ENCODE measurements at places on chromosomes 5 and 9. TPM values are rescaled to one million over a fixed set of nuclear protein-coding genes. Genes with fewer than 3 reads are reported as not detected.

DNA sequence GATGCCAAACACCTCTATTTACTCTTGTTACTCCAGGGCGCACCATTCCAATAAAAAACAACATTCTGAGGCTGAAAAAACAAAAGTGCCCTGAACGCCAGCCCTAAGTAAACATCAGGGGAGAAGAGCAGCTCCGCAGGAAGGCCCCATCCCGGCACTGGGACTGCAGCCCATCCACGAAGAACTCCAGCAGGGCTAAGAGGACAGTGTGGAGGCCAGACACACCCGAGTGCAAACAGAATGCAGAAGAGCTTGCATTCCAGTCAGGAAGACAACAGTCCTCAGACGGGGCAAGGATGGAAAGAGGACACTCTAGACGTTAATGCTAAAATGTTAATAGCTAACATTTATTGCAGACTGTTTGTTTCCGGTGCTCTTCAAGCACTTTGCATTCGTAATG is 33.0 kb downstream of the FAM240B start:
- DNase-seq = no peak

Gene ZDHHC11
- 5.0 TPM for total RNA-seq

DNA sequence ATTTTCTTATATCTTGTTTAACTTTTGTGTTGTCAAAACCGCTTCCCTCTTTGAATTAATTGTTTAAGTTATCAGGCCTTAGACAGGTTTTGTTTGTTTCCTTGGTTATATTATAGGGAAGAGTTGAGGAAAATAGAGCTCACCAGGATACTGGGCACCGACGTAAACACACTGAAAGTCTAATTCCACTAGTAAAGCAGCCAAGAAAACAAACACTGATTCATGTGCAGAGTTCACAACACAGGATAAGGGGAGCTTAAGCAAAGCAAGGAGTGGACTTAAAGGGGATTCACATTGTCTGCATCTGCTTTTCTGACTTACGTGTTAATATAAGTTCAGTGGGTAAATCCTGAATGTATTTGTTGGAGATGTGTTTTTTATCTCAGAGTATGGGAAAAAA is 139.0 kb upstream of the CDH6 start:
- no peak for DNase-seq

DNA sequence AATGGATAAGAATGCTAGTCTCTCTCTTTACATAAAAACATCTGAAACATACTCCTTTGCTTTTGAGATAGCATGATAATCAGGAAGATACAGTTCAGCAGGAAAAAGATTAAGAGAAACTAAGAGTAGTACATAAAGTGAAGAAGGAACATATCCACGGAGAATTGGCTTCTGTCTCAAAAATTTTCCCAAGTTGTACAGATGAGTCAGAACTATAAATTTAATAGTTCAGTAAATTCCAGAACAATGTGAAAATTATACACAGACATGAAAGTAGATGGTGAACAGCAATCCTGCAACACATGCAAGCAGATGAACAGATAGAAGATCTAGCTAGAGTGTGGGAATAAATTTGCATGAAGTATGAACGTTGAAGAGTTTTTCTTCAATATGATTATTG is 691.4 kb upstream of the RIOK2 start:
- DNase-seq = no peak

DNA sequence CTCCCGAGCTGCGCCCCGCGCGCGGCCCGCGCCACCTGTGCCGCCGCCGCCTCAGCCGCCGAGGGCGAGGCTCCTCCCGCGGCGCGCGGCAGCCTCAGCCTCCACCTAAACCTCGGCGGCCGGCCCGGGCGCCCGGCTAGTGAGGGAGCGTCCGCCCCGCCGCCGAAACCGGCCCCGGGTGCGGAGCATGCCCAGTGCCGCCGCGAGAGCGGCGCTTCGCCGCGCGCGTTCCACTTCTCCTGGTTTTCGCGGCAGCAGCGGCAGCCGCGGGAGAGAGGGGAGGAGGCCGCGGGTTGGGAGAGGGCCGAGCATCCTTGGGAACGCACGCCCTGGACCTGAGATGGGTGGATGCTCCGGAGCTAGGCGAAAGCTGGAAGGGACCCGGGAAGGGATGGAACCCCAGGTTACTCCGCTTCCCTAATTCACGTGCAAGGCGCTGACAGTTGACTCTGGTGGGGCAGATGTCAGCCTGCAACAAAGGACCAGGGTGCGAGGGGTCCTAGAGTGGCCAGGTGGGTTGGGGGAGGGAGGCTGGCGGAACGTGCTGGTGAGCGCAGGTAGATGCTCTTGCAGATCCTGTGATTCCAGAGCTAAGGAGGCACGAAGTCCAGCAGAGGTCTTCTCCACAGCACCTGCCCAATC is at the start of gene CTNND2:
CTNND2 (minus strand) TSS at position 182 of the 642 bp plus-strand sequence. CDS start 593 bp downstream, outside the sequence.
- no peak for DNase-seq

GRCh38 chr9:80086822-80087345 is 515.1 kb downstream of the TLE4 start:
- DNase-seq = no peak

Gene IRGM
- total RNA-seq = 0.19 TPM

GRCh38 chr5:14414007-14414406 is 167.6 kb upstream of the OTULINL start:
- no peak for DNase-seq

Gene TNFSF15
- total RNA-seq = 0.66 TPM

GRCh38 chr5:88765798-88766197 is 117.2 kb downstream of the MEF2C start:
- DNase-seq = no peak

Gene KCNIP1
- total RNA-seq = not detected

Gene PLPP7
- total RNA-seq = 0.11 TPM

DNA sequence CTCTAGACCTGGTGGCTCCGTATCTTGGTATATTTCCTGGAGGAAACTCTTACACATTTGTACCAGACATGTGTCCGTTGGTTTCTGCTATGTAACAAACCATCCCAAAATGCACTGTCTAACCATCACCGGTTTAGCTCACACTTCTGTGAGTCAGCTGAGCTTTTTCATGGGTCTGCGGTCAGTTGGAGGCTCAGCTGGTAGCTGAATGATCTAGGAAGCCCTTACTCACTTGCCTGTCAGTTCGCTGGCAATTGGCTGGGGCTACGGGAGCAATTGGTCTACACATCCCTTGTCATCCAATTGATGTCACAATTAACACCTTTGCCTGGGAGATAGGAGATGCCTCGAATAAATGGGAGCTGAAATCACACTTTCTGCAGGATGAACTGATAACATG is 11.6 kb upstream of the WHRN start:
- DNase-seq = no peak

GRCh38 chr5:142235870-142236672 is 88.8 kb downstream of the SPRY4 start:
- DNase-seq = no peak

DNA sequence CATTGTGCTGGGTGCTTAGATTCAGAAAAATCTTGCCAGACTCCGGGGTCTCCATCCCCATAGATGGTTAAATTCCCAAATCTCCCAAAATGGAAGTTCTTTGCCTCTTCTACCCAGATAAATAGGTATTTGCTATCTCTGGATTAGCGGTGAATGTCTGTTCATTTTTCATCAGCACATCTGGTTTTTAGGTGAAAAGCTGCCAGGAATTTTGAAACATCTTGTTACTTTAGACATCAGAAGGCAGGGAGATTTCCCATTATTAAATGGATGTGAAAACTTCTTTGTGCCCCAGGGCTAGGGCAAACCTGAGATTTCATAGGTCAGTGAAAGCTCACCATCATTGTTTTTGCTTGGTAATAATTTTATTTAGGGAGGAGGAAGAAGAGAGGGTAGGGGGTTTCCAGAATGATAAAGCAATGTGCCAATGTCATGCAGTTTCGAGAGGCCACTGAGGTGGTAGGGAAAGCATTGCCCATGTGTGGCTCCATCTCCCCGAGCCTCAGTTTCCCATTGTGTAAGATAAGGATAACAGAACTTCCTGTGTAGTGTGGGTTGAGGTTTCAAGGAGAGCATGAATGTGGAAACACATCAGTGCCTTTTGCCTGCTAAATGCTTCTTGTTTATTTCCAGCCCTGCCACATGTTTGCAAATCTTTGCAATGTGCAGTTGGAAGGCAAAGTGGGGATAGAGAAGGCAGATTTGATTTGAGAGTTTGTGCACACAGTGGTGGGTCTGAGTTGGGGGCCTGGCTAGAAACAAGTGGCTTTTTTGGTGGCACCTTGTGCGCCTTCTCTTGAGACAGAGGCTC is 147.2 kb upstream of the KLF4 start:
- DNase-seq = no peak

DNA sequence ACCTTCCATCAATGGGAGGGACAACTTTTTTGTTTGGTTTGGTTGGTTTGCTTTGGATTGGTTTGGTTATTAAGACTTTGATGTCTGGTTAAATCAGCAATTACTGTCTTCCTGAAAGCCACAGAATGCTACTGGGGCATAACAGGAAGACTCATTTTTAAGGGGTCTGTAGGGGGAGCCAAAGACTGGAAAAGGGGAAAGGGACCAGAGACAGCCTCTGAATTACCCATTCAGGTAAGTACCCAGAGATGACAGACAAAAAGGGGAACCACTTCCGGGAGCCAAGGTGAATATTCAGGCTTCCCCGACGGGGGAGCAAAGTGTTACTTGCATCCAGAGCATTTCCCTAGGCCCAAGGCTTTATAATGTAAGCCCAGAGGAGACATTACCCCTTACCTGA is 4.6 kb upstream of the FEM1C start:
- no peak for DNase-seq

Gene PCDHB9
- total RNA-seq = not detected

DNA sequence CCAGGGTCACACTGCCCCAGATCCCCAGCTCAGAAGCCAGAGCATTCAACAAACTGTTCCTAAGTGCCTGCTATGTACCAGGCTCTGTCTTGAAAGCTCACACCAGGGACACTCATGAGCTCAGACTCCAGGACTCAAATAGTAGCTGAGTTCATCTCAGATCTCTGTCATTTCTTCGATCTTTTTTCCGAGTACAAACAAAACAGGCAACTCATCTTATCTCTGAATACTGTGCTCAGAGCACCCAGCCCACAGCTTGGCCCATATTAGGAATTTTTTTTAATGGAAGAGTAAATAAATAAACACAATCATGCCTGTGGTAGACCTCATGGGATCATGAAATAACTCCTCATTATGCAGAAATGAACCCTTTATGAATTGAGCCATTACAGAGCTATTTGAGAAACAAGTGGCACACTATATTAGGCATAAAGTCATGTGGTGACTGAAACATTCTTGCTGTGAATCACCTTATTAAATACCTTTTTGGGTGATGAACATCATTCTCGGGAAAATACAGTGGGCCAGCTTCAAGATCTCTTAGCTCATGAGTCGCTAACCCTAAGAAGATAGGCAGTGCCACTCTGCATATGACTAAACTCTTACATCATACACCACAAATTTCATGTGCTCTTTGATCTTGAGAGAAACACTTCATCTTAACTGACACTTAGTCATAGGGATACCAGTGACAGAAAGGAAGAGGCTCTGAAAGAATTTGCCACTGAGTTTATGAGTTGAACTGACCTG is 9.9 kb downstream of the SH3RF2 start:
- DNase-seq = no peak

- no peak for DNase-seq
Observed at GRCh38 chr9:93891050-93891449, 64.1 kb downstream of the BARX1 start.

Gene SLC4A9
- total RNA-seq = 0.35 TPM

Gene FGF10
- total RNA-seq = not detected

- DNase-seq = no peak
Observed at GRCh38 chr5:4113426-4113825, 517.8 kb downstream of the IRX1 start.

- DNase-seq = no peak
Observed at GRCh38 chr9:121906074-121906870, 186.8 kb downstream of the TTLL11 start.

- DNase-seq = no peak
Observed at GRCh38 chr5:112143690-112144089, 275.4 kb downstream of the EPB41L4A start.

DNA sequence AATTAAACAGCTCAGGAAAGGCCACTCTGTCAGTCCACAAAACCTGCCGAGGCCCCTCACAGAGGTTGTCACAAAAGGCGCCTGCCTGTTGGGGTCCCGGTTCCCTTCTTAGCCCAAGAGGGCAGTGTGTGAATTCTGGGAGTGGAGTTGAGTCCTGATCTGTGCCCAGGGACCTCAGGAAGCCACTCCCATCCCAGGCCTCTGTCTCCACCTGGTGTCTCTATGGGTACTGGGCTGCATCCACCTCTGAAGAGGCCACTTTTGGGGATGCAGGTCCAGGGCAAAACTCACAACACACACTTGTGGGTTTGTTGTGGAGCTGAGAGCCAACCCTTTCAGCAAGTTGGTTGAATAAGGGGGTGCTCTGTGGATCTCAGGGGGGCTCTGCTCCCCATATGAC is 74.3 kb upstream of the STXBP1 start:
- no peak for DNase-seq

Gene LCN6
- total RNA-seq = not detected

GRCh38 chr5:102283102-102283797 is 12.8 kb downstream of the SLCO4C1 start:
- DNase-seq = no peak

- no peak for DNase-seq
Observed at GRCh38 chr5:154288145-154288544, 97.6 kb downstream of the GALNT10 start.

Gene MCIDAS
- total RNA-seq = 2.0 TPM

All from Caco-2 (cell line).